ENCODE measurements at places on chromosomes 4 and X.

- DNase-seq: no peak
Observed at GRCh38 chr4:7467471-7467870, 32.7 kb upstream of the PSAPL1 start.

DNA sequence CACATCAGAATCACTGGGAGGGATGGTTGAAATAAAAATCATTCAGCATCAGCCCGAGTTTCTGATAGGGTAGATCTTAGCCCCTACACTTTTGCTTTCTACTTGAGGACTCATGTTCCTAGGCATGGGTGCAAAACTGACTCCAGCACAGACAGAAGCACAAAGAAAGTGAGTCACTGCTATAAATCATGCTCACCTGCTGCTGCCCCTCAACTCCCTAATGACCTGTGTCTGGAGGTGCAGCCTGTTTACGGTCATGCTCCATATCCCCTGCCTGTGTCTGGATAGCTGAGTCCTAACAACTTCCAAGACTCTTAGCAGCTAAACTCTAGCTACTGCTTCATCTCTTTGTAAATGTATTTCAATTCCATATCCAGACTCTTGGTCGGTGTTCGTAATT, 57.8 kb downstream of the ADGRA3 start:
- no peak for DNase-seq

GRCh38 chrX:39310891-39311290, 509.6 kb downstream of the MID1IP1 start:
- DNase-seq: no peak

GRCh38 chr4:84971319-84971932, 4.9 kb upstream of the WDFY3 start:
- DNase-seq: no peak

GRCh38 chr4:141229408-141230101, 8.9 kb downstream of the ZNF330 start:
- DNase-seq: no peak

DNA sequence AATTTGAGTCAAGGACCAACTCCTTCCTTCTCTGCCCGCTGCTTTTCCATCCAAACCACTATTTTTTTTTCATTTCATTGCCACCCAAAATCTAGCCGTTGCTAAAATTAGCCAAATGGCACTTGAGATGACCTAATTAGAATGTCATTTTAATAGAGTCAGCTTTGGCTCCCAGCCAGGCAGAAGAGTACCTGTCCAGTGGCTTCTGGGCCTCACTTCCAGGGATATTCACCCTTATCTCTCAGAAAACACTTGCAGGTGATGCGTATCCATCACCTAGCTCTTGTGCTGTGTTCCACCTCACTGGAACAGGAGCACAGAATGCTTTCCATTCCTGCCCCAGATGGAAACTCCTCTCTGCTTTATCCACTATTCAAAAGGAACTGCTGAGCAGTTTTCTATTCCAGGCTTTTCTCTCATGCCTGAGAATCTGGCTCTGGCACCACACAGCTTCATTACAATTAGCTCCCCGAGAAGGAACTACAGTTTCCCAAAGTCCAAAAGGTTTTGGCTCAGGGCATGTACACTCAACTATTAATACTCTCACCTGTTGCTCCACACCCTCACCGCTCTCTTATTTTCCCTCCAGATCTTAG, 18.5 kb downstream of the MAGEA9B start:
- DNase-seq: no peak

- no peak for DNase-seq
Observed at GRCh38 chrX:100979881-100980607, 10.5 kb downstream of the ARL13A start.

DNA sequence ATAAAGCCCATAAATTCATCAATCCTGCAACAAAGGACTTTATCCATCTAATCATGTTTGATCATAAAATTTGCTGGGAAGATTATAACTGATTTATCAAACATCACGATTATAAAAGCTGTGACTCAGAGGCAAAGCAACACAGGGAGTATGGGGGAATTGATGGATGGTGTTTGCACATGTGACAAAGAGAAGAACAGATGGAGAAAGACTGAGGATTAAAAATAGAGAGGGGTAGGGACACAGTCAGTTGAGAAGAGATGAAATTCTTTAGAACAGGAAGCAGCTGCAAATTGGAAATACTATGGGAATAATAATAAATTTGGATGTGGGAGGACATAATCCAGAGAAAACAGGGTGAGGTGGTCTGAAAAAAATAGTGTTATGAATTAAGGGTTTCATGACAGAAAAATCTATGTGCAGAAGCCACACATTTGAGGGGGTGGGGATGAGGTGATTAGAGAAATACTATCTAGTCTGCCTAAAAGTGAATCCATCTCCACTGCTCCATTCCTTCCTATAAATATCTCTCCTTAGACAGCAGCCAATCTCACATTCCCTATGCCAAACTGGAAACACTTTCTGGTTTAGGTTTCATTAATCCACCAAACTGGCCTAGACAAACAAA, 6.2 kb downstream of the PRR32 start:
- DNase-seq: no peak

- no peak for DNase-seq
Observed at GRCh38 chrX:23195761-23196160, 138.9 kb upstream of the PTCHD1 start.

- DNase-seq: no peak
Observed at GRCh38 chr4:58734030-58734674, 1624.0 kb upstream of the IGFBP7 start.

- no peak for DNase-seq
Observed at GRCh38 chr4:103918214-103918613, 198.4 kb upstream of the TACR3 start.

- DNase-seq: no peak
Observed at GRCh38 chrX:154505734-154506133, 10.3 kb downstream of the FAM3A start.

- no peak for DNase-seq
Observed at GRCh38 chr4:5469151-5469775, 239.1 kb downstream of the EVC2 start.

DNA sequence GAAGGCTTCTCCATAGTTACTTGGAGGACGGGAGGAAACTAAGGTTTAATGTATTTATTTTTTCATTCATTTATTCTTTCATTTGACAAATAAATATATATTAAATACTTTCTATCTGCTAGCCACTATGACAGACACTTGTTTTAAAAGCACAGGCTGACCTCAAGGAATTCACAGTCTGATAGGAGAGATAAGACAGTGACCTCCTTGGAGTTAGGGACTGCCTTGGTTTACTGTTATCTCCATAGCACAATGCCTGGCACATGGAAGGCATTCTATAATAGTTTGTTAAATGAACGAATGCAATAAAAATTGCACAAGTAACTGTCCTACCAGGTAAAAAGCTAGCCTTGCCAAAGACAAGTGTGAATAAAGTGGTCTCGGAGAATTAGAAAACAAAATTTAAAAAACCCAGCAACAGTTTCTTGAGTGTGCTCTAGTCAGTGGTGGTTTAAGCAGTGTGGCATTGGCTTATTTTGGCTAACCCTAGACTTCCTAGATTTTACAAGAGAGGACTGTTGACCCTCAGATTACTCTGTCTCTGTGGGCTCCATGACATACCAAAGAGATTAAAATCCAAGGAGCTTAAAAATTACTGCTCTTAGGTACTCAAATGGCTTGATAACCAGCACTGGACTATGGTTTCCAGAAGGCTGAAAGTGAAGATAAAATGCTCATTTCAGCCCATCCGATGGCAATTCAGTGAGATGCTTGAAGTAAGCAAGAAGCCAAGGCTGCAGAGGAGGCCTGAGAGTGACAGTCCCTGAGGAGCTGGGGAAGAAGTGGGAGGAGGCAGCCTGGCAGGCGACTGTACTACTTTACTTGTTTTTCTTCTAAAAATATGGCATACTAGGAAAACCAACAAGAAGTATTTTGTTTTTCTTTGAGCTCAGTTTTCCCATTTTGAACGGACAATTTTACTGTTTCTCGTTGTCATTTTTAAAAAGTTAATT, 9.6 kb downstream of the AFP start:
- no peak for DNase-seq

DNA sequence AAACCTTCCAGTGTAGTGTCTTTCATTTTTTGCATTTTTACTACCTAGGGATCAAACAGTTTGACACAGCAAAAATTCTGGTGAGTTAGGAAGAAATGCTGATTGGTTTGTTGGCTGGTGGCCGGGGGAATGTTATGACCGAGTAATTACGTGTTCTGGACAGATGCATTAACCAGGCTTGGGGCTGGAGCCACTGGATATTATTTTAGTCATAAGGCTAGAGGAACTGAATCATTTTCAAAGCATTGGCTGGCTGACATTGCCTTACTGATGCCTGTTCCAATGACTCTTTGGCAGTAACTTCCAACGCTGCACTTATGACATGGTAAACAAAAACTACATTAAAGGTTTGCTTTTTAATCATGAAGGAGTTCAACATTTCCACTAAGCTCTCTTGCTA, 84.6 kb downstream of the FBXO8 start:
- no peak for DNase-seq

DNA sequence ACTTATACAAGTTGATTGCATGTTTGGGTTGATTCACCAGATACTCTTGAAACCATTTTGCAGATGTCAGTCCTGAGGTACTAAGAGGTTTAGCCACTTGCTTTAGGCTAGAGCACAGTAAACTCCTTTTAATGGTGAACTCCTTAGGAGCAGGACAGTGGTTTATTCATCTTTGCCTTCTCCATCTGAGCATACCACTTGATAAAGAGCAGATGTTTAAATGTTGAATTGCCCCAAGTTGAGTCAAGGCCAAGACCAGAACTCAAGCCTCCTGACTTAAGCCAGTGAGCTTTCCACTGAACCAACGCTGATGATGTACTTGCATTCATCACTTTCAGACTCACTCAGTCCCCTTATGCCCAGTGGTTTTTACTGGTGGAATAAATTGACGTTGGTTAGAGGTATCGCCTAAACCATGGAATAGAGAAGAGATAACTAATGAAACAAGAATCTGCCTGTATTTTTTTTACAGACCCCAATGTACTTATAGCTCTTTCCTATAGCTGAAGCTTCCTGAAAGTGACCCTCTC, 7.5 kb downstream of the DAPP1 start:
- no peak for DNase-seq

- no peak for DNase-seq
Observed at GRCh38 chr4:174152717-174153466, 130.6 kb downstream of the FBXO8 start.

DNA sequence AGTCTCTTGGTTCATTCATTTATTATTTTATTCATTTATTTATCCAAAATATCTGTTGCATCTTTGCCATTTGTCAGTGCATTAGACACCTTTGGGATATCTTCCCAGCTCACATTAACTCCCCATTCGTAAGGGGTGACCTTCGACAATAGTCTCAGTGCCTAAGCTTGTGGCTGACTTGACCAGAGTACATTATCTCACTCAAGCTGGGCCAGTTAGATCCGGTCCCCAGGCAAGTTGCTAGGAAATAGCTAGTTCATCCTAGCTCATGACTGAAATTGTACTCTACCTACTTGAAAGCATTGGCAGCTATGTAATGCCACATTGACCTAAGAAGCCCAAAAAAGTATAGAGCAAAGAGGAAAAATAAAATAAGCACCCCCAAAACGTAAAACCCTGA, 165.3 kb downstream of the FBXO8 start:
- DNase-seq: no peak

- no peak for DNase-seq
Observed at GRCh38 chrX:99301990-99302389, 1108.1 kb downstream of the PCDH19 start.

DNA sequence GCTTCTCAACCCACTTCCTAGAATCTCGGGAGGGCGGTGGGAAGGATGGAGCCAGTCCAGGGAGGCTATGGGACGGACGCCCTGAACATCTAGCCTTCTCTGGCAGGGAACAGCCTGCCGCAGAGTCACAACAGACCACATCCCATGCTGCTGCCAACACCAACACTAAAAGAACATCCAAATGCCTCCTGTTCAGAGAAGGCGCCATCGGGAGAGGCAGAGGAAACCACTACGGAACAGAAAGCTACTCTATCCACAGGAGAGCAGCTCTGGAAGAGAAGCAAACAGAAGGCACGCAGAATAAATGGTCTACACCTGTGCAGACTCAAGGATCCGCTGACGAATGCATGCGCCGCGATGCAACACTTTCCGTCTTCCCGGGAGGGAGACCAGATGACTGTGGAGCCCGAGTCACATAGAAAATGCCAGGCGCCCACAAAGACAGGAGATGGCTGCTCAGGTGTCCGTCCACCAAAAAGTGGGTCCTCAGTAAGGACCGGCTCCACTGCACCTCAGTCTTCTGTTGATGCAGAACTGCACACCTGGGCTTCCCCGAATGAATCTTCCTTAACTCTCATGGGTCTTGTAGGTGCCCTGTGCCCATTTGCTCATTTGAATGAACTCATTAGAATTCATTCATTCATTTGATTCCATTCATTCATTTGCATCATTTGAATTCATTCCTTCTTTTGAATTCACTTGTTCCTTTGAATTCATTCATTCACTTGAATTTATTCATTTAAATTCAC, 217.5 kb downstream of the DHRSX start:
- no peak for DNase-seq

GRCh38 chrX:80828232-80828631, 18.6 kb upstream of the BRWD3 start:
- DNase-seq: no peak

- DNase-seq: no peak
Observed at GRCh38 chr4:183173580-183174526, 74.8 kb downstream of the WWC2 start.

Data from amygdala (tissue), 56 donors.